Neural progenitor cell (in vitro differentiated cells): ENCODE measurements at places on chromosomes 16 and 17. TPM values are rescaled to one million over a fixed set of nuclear protein-coding genes. Genes with fewer than 3 reads are reported as not detected.
A peak's percentile ranks its signal among the peaks of the same experiment; 100 is the strongest.

CDH11 gene
- 98.5 and 167 TPM in 2 replicates for total RNA-seq

GRCh38 chr17:73841431-73842060, 197.3 kb upstream of the SDK2 start:
- peak; percentile 66 for DNase-seq

HID1 gene
- total RNA-seq, result 3.5 and 5.0 TPM in 2 replicates

DNA sequence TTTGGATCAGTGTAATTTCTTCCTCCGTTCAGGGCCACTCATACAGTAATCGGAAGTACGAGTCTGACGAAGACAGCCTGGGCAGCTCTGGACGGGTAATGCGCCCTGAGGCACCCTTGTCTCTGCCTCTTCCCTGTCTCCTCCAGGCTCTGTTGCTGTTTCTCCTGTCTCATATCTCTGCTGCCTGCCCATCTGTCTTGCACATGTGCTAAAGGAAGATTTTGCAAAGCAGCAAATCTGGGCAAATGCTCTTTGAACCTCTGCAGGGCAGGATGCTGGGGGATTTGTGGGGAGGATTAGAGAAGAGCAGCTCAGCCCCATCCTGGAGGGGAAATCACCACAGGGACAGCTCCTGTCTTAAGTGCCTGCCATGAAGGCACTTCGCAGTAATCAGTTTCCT, 32.4 kb upstream of the POLR3E start:
- DNase-seq, result peak; percentile 39

- no peak for DNase-seq
Observed at GRCh38 chr16:87035053-87035452, 282.1 kb downstream of the C16orf95 start.

DNA sequence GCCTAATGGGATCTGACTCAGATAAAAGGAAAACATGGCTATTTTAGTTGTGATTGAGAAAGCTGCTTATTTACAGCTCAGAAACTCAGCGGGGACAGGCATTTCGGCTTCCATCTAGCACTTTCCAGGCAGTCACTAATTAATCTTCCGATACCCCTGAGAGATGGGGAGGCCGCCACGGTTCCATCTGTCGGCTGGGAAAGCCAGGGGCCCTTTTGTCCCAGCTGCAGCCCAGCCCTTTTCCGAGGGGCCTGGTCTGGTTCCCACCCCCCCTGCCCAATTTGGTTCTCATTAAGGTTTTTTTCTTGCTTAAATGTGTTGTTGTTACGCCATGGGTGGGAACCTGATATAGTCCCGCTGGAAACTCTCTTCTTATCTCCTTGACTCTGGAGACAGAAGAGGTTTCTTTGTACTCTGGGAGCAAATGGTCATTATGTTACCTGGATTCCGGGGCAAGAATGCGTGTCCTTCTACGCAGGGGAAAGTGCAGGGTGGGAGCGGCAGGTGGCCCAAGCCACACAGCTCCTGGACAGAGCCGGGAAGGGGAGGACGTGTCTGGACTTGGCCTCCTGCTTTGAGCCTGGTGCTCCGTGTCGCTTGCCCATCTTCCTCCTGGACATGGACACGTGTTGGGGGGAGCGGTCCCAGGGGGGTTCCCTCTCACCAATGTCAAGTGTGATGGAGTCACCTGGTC, 50.9 kb upstream of the GSE1 start:
- no peak for DNase-seq

CCDC200 gene
- not detected in 2 replicates for total RNA-seq

GRCh38 chr16:65570261-65570660, 448.4 kb upstream of the CDH11 start:
- DNase-seq, result no peak

DNA sequence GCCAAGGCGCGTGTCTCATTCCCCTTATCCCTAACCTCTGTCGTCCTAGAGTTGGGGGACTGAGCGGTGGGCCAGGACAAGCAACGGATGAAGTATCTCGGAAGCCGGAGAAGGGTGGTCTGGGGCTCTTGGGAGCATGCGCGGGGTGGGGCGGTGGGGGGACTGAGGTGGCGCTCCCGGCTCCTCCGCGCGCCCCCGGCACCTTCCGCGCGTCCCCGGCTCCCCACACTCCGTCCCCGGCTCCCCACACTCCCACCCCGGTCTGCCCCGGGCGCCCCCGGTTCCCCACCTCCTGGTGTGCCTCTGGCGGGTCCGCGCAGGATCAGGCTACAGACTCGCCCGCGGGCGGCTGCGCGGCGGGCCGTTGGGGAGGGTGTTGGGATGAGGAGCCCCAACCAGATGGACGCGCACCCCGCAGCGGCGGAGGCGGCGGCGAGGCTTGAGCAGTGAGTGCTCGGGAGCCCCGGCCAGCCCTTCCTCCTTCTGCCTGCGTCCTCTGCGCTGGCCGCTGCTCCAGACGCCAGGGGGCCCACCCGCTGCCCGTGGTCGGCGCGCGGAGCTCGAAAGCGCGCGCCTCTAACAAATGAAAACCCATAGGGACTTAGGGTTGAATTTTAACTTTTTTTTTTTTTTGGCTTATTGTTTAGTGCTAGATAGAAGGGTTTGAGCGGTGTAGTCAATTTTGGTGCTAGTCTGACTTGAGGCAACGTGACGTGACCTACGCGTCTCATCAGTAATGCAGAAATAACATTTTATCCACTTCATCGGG, 5.6 kb upstream of the CRYM start:
- DNase-seq, result peak; percentile 90

- no peak for DNase-seq
Observed at GRCh38 chr17:33560871-33561270, 267.8 kb upstream of the ASIC2 start.

SLC13A2 gene
- not detected in 2 replicates for total RNA-seq

DNA sequence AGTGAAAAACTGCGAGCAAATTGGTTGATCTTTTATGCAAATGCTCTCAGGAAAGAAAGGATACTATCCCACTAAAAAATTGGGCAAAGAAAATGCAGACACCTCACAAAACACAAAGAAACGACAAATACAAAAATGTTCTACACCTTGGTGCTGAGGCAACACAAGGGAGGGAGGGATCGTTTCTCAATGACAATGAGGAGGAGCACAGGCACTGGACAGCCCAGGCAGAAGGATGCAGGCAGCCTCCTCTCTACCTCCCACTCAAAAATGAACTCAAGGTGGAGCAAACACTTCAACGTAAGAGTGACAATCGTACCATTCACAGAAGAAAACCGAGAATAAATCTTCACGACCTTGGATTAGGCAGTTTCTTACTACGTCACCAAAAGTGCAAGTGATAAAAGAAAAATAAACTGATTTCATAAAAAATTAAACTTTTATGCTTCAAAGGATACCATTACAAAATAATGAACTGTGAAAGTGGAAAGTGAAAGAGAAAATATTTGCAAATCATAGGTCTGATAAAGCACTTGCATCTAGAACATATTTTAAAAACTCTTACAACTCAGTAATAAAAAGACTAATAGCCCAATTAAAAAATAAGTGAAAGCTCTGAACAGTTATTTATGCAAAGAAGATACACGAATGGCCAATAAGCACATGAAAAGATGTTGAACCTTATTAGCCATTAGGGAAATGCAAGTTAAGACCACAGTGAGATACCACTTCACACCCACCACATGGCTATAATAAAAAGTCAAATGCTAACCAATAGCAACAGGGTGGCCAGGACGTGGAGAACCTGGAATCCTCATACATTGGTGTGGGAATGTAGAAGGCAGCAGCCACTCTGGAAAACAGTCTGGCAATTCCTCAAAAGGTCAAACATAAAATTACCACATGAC, 80.8 kb upstream of the TRAP1 start:
- DNase-seq, result peak; percentile 14

KRT32 gene
- total RNA-seq, result not detected in 2 replicates

DNA sequence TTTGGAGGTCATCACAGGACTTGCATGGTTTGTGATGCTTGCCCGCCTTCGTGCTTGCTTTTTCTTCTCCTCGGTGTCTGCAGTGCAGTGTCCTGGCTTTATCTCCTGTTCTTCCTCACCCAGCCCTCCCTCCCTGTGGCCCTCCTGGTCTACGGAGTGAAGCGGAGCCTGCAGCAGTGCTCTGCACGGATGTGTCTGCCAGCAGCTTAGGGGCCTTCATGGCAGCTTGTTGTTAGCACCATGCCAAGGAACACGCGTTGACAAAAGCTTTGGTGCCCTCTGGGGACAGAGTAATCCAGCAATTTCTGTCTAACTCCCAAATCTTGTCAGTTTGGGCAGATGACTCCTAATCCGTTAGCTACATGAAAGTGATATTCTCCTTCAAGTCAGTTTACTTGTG, 9.9 kb downstream of the DHODH start:
- no peak for DNase-seq

DNA sequence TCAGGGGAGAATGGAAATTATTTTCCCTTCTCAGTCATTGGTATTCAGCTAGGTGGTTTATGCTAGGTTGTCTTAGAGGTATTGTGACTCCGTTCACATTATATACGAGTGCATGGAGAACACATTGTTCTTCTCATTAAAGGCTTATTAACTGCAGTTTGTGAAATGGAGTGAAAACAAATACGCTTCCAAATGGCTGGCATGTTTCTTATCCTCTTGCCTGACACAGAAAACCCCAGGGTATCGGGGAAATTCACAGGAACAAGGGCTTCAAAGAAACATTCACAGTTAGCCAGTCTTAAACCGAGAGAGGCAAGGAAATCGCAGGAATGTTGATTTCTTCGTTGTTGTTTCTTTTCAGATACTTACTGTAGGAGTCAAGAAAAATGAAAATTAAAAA, 1047.9 kb upstream of the RBFOX1 start:
- DNase-seq, result peak; percentile 44

GRCh38 chr16:47358816-47359215, 102.0 kb downstream of the ITFG1 start:
- DNase-seq, result no peak

DNA sequence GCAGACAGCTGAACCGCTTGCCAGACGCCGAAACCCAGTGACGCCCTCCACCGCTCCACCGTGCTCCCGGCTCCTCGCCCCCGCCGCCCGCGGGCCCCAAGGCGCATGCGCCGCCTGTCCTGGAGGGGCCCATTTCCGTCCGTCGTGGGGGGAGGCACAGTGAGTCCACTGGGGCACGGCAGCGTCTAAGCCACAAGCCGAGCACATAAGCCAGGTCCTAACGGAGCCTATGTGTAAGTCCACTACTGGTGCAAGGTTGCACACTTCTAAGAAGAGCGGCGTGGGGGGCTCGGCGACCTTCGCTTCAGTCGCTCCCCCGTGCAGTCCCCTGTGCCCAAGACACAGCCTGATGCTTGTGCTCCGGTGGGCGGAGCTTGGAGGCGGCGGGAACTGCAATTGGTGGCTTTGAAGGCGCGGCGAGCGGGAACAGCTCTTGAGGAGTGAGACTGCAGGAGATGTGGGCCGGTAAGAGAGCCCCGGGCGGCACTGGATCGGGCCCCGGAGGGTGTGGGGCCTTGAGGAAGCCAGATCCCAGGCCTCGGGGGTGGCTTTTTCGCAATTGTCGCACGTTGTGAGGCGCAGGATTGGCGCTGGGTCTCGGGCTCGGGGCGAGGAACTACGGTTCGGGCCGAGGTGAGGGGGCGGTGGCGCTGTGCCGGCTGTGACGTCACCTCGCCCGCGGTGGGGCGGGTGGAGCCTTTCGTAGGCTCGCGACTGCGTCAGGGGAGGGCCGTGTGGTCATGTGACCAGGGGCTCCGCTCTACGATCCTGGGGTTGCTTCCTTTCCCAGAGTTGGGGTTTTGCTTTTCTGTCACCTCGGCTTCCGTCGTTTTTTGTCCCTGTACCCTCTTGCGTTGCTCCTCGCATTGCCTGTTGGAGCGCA, at the start of the genes CENPN and CMC2:
TSS of gene CENPN (plus strand) at position 402 of the 883 bp plus-strand sequence. CDS start 4,726 bp downstream, outside the sequence.
TSS of gene CMC2 (minus strand) at position 73 of the 883 bp plus-strand sequence. CDS start 9,491 bp downstream, outside the sequence.
- DNase-seq, result peak; percentile 99

FBXL16 gene
- 0.13 and 0.65 TPM in 2 replicates for total RNA-seq
